Amygdala (tissue), 56 donors: ENCODE measurements at places on chromosomes 5 and 9.

GRCh38 chr5:142438573-142438972 lies 113.8 kb upstream of the SPRY4 start:
- no peak for DNase-seq

DNA sequence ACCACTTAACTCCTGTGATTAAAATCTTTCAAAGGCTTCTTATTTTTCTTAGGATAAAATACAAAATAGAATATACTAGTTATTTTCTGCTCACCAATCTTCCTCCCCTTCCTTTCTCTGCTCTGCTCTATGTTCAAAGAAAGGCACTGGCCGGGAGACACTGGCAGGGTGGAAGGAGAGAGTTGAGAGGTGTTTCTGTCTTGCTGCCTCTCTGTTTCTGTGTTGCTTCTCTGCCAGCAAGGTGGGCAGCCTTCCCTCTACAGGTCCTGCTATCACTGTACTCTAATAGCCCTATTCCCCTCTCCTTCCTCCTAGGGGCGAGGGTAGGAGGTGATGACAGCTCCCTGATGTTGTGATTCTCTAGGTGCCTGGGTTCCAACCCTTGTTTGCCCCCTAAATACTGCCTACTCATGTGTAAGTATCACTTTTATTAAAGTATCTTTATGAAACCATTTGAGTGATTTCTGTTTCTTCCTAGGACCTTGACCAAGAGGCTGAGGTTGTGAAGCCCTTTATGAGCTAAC lies 515.1 kb downstream of the TLE4 start:
- DNase-seq: no peak

DNA sequence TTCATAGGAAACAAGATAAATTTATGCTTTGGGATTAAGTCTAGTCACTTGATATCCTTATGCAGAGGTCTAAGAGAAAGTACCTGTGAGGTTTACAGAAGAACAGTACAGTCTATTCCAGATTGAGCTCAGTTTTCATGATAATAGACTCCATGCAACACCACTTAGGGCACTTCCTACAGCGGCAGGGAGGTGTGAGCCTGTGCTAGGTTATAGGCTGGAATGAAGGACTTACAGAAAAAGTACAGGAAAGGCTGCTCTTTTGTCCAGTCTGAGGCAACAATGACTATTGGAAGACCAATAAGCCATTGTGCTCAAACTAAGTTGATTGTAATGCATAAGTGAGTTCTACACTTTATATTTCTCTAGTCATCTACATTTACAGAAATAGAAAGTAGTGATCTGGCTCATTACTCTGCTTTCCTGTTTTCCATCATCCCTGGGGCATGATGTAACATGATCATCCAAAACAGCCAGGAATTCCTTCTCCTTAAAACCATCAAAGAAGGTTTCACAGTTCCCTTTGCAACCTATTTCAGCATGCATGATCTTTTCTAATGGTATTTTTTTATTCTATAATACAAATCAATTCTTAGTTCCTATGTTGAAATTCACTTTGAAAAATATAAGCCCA lies 322.8 kb downstream of the SLF1 start:
- no peak for DNase-seq

DNA sequence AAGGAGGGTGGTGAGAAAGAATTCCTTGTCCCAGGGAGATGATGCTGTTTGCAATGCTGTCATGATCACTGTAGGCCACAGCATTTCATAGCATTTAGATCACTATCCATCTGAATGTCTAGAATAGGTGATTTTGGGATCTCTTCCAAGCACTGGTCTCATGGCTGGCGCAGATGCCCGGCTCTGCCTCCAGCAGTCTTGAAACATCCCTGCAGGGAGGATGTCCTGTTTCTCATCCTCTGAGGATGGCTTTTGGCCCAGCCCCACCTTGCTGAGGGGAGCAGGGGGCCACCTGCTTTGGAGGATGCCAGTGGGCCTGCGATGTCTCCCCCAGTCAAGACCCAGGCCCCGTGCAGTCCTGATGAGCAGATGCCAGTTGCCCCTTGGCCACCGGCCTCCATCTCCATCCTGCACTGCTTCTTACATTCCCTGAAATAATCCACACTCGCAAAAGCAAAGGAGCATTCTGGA lies 63.5 kb upstream of the GARNL3 start:
- DNase-seq: no peak

DNA sequence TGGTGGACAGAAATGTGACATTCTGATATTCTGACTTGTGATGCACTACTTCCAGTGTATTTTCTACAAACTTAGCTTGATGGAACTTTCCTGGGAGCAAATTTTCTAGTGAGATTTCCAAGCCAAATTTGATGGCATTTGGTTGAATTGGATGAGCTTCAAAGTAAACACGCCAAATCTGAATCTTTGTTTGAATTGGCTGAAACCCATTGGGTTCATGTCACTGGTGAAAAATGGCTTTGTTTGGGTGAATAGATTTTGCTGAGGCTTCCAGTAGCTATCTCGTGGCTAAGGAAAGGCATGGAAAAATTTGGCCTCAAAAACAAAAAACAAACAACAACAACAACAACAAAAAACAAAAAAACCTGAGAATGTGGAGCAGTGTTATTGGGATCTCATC lies 271.1 kb upstream of the RPS23 start:
- DNase-seq: no peak

GRCh38 chr5:159838551-159839222 lies 77.6 kb upstream of the ADRA1B start:
- DNase-seq: no peak

GRCh38 chr5:37552770-37553719 lies 173.9 kb downstream of the WDR70 start:
- no peak for DNase-seq

- DNase-seq: no peak
Measured at GRCh38 chr9:123568691-123569688, 213.0 kb downstream of the CRB2 start.

- DNase-seq: no peak
Measured at GRCh38 chr9:4062966-4063365, 236.9 kb downstream of the GLIS3 start.

GRCh38 chr5:523441-524222 lies 617 bp downstream of the SLC9A3 start:
- DNase-seq: no peak

DNA sequence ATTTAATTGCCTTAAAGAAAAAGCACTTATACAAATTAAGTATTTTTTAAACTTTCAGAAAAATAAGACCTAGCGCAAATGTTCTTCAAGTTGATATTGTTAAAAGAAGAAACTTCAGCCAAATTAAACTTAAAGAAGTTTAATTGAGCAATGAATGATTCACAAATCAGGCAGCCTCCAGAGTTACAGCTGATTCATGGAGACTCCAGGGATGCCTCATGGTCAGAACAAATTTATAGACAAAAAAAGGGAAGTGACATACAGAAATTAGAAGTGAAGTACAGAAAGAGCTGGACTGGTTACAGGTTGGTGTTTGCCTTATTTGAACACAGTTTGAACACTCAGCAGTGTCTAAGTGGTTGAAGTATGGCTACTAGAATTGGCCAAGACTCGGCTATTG lies 60.3 kb downstream of the CDKN2A start:
- DNase-seq: no peak

- DNase-seq: no peak
Measured at GRCh38 chr9:117214416-117214815, 200.4 kb downstream of the ASTN2 start.

GRCh38 chr5:58503390-58504046 lies 12.3 kb downstream of the GAPT start:
- DNase-seq: no peak

- DNase-seq: no peak
Measured at GRCh38 chr5:135253601-135254178, 145.3 kb downstream of the MACROH2A1 start.

DNA sequence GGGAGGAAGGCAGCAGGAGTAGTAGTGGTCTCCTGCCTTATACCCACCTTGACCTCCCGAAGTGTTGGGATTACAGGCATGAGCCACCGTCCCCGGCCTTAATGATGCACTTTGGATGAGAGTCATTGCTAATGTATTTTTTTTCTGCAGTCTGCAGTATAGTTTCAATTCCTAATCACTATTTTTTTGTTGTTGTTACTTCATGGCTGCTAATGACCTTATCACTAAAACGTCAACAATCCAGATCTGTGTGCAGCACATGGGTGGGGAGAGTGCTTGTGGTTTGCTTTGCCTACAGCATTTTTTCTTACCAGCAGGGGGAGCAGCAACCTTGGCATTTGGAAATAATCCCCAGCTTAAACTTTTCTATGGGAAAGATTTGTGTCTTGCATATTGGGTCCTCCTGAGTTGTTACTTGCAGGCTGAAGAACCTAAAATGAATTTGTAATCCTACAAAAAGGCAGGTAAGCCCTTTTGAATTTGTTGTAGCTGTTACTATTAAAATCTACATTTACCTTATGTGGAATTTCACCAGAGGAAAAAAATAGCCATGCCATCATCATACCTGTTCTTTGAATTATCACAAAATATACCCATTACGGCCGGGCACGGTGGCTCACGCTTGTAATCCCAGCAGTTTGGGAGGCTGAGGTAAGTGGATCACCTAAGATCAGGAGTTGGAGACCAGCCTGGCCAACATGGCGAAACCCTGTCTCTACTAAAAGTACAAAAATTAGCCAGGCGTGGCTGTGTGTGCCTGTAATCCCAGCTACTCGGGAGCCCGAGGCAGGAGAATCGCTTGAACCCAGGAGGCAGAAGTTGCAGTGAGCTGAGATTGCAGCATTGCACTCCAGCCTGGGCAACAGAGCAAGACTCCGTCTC lies 6.3 kb upstream of the MED7 start:
- DNase-seq: no peak

GRCh38 chr9:121769939-121770338 lies 118.5 kb downstream of the DAB2IP start:
- no peak for DNase-seq

- no peak for DNase-seq
Measured at GRCh38 chr9:106890608-106891007, 27.6 kb downstream of the ZNF462 start.

DNA sequence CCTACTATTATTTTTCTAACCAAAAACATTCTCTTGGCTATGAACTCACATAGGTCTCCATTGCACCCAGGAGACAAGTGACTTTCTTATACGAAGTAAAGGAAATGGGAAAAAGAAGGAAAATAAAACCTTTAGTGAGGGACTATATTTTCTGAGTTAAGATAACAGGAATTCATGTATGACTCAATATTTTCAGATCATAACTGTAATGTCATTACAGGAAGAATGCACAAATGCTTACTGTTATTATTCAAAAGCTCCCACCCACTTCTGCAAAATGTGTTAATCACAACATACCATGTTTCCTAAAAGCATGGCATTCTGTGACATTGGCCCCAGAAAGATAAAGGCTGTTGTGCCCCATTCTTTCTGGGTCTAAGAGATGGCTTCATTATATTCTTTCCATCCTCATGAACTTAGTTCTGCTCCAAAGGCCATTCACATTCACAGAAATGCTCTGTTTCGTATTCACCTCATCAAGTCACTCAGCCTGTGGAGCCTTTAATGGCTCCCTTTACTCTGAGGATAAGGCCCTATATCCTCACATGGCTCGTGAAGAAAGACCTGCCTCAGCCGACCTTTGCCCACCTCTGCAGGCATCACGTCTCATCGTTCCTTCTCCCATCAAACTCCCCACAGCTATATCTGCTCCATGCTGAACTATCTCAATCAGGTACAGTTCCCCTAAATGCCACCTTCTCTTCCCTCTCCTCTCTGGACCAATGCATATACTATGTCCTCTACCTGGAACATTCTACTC lies 77.0 kb downstream of the ABCA1 start:
- no peak for DNase-seq

DNA sequence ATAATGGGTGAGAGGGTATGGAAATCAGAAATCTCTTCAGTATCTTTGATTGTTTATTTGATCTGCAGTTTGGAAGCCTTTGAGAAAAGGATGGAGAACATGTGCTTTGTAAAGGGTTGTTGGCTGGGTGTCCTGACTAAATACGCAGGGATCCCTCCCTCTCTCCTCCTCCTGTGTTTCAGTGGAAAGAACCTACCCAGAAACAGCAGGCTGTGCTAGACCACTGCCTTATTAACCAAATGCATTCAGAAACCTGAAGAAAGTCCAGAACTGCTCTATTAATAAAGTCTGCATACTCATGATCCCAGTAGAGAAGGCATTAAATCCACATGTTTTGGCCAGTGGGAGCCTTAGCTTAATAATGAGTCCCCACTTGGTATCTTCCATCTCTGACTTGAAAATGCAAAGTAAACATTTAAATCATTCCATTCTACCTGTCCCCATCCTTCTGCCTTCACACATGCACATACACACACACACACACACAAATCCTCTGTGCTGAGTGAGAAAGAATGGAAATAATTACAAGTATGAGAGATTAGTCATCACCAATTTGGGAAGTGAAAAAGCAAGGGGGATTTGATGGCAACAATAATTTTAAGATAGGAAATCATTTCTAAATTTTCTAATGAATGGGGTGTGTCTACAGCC lies 10.0 kb upstream of the LECT2 start:
- no peak for DNase-seq

DNA sequence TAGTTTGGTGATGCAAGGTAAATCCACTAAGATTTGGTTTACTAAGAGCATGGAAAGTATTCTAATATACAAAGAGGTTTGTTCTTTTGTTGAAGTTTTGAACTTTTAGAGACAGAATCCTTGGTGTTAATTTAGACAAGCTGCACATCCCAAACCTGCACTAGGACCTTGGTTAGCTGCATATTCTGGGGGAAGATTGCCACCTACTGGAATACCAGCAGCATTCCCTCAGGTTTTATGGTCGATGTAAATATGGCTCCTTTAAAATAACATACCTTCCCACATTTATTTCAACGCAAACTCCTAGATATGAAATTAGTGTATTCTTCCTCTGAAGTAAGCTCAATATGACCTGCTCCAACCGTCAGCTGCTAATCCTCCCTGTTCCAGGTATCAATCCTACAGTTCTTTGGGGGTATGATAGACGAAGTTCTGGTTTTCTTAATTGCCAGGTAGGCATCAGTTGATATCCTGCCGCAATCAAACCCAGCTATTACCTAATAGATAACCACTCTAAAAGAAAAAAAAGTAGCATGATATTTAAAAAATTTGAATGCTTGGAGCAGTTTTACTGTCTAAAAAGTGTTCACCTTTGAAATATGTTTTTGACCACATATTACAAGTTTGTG lies 624.1 kb downstream of the ISL1 start:
- DNase-seq: no peak

DNA sequence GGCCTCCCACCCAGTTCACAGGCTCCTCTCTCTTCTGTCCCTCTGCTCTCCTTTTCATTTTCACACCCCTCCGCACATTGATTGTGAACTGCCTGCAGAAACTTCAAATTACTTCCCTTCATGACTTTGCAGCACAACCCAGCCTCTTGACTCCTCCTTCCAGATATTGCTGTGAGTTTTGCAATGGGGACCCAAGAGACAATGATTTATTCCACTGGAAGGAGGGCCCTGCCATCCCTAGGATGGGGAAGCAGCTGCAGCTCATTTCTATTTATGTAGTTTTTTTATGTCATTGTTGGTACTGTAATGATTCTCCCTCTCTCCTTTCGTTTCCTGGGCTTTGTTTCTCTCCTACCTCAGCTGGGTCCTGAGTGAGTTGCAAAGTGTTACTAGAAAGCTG lies 364.9 kb downstream of the ICE1 start:
- no peak for DNase-seq

- DNase-seq: no peak
Measured at GRCh38 chr5:125525356-125525755, 778.9 kb upstream of the ZNF608 start.

GRCh38 chr5:32511776-32512374 lies 67.3 kb upstream of the ZFR start:
- DNase-seq: no peak
